Vagina (tissue), 2 donors: ENCODE measurements at places on chromosomes 3 and 15.
A peak's percentile ranks its signal among the peaks of the same experiment; 100 is the strongest.

DNA sequence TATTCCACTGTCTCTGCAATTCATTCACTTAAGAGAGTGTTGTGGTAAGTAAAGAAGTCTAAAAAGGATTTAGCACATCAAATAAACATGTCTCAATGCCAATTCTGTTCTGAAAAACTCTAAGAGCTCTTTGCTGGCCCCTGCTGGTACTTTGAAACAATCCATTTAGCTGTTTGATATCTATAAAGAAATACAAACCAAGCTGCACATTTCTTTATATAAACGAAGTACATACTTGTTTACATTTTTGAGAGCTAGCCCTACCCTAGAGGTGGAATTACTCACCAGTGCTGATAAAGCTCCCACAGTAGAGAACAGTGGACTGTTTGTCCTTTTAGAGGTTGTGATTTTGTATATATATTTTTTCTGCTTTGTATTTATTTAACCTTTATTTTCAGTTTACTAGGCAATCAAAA lies 75.5 kb downstream of the NEDD4 start:
- DNase-seq, result no peak

DNA sequence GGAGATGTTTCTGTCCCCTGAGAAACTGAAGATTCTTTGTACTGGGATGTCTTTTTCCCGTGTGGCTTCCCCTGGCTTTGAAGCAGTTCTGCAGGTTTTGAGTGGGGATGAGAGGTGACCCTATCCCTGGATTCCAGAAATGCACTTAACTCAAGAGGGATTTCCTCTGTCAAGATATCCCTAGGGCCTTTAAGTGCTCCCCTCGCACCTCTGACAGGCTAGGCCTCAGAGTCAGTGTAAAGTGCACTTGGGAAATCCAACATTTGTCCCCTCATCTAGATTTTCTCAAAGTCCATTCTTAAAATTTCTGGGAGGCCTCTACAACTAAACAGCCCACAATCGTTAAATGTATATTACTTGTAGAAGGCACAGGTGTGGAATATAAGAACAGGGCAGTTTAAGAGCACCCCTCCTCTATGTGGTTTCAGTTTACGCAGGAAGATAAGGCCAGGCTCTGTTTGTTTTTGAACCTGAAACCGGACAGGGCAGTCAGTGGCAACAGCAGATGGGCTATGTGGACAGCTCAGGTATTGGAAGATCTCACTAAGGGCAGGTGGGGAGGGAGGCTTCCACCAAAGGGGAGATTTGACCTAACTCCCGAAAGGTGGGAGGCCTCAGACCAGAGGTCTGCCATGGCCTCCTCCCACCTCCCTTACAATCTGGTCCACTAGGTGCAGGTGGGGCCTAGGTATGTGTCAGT lies 4.8 kb downstream of the C3orf52 start:
- DNase-seq, result no peak

- DNase-seq, result no peak
Observed at GRCh38 chr3:159668990-159669476, 319.6 kb upstream of the IL12A start.

- DNase-seq, result no peak
Observed at GRCh38 chr3:156606729-156607128, 51.8 kb upstream of the SSR3 start.

GRCh38 chr15:64698823-64699222 lies 76.6 kb downstream of the RBPMS2 start:
- no peak for DNase-seq

DNA sequence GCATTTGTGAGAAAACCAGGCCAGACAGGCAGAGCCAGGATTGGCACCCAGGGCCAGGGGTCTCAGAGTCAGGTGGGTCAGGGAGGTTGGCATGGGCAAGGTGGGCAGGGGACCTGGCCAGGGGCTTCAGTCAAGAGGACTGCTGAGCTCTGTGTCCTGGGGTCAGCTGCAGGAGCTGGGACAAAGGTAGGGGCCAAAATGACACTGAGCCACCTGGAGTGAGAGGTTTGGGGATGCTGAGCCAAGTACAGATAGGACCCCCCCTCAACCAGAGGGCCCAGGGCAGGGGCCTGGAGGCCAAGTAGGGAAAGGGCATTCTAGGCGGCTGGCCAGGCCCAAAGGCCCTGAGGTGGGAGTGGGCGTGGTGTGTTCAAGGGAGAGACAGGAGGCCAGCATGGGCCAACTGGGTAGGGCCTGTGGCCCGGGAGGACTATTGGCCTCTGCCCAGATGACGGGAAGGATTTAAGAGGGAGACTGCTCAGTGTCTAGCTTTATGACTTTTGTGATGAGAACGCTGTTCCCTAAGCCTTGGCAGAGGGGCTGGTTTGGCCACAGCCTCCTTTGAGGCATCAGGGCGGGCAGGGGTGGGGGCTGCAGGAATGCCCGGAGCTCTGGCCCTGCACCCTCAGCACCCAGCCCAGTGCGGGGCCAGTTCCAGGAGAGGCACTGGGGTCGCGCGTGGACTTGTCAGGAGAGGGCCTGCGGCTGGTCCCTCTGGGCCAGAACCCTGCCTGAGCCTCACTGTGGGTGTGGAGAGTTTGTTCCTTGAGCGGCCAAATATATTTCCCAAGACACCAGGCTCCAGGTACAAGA lies 3.1 kb downstream of the CFAP100 start:
- DNase-seq, result no peak

- no peak for DNase-seq
Observed at GRCh38 chr15:62739082-62739481, 303.5 kb upstream of the TPM1 start.

DNA sequence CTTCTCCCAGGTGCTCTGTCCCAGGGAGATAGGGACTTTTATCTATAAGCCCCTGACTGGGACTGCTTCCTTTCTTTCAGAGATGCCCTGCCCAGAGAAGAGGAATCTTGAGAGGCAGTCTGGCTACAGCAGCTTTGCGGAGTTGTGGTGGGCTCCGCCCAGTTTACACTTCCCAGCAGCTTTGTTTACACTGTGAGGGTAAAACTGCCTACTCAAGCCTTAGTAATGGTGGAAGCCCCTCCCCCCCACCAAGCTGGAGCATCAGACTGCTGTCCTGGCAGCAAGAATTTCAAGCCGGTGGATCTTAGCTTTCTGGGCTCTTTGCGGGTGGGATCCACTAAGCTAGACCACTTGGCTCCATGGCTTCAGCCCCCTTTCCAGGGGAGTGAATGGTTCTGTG lies 253.8 kb upstream of the ARL6 start:
- DNase-seq, result no peak

- DNase-seq, result no peak
Observed at GRCh38 chr3:58236527-58237237, 910 bp upstream of the ABHD6 start.

DNA sequence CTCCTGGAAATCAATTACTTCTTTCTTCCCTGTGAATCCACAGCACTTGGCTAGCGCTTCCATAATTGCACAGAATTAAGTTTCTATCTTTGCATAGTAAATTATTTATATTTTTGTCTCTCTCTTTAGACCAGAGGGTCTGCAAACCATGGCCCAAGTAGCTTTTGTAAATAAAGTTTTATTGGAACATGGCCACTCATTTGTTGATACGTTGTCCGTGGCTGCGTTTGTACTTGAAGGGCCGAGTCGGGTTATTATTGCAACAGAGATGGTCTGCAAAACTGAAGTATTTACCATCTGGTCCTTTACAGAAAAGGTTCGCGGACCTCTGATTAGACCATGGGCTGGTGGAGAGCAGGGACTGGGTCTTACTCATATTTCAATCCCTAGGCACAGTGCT lies 102.5 kb downstream of the RPLP1 start:
- DNase-seq, result no peak

GRCh38 chr3:71753701-71754609 lies at the start of gene GPR27:
TSS of gene GPR27 (plus strand) at chr3:71753855. CDS start at chr3:71754050, 195 bp downstream.
- DNase-seq, result no peak

GRCh38 chr3:312911-313310 lies 116.3 kb downstream of the CHL1 start:
- no peak for DNase-seq

GRCh38 chr3:51777985-51778384 lies 1.1 kb downstream of the IQCF6 start:
- DNase-seq, result no peak

DNA sequence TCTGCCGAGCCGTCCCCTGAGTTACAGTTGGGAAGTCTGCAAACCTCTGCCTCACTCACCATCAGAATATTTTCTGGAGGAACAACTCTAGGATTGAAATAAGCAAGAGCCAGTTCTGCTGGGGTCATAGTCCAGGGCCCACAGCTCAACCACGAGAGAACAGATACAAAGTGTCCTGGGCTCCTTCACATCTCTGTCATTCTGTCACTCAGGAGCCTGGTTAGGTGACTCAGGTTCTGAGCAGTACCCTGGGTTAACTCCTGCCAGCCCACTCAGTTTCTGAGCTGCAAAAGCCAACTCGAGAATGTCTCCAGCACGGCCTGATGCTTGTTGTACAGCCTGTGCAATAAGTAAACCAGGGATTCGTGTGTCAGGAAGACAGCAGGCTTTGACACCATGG lies 155.7 kb downstream of the SLCO3A1 start:
- DNase-seq, result no peak

GRCh38 chr3:41094351-41094750 lies 105.0 kb upstream of the CTNNB1 start:
- no peak for DNase-seq

- no peak for DNase-seq
Observed at GRCh38 chr3:184174284-184174645, 390 bp upstream of the AP2M1 start.

DNA sequence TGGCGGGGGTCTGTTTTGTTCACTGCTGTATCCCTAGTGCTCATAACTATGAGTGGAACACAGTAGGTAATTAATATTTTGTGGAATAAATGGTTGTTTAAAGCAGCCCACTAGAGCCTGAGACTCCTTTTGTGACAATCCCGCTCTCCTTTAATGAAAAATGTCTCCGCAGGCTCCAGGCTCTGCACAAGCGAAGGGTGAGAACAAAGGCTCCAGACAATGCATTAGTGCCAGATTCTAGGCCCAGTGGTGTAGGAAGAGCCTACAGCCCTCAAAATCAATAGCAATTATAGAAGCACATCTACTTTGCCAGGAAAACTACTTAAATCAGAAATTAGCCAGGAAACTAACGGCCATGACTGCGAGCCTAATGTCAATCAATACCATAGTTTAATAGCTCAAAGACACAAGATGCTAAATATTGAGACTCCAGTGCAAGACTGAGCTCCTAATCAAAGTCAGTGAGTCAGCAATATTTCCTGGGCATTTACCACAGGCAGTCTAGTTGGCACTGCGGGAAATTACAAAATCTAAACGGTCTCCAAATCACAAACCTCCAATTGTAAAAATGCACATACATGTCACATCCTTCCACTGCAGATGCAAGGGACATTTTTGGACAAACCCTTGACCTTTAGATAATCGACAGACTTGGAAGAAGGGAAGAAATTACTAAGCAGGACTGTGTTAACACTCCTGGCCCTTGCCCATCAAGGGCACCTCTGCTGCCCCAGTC lies 2.3 kb downstream of the ANXA2 start:
- peak; percentile 69 for DNase-seq

DNA sequence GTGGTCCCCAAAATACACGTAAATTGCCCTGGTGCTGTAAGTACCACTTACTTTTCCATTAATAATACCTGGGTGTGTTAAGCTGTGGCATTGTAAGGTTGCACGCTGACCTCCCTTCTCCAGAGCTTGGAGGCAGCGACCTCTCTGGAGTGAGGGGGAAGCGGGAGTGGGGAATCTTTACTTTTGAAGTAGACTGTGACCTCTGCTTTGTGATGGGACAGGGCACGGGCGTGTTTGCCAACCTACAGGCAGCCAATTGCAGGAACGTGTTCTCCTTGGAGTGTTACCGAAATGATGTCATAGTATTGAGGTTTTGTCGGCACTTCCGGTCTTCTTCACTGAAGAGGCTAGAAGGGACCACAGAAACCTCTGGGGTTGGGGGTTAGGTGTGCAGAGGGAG lies 227.3 kb upstream of the C2CD4B start:
- no peak for DNase-seq

GRCh38 chr3:127408684-127409420 lies 121.0 kb upstream of the PRR20G start:
- DNase-seq, result peak; percentile 44

DNA sequence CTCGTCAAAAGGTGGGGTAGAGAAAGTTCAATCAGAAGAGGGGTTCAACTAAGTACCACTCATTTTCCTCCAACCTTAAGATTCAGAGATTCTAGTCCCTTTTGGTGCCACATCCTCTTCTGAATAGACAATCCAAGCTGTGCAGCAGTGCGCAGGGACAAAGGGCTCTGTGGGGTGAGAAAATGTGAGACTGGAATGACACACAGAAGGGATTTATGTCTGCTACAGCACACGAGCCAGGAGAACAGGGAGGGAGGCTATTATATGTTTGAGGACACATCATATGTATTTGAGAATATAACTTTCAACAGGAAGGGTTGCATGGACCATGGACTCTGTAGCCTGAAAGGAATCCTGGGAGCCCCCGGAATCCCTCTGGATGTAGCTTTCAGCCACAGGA lies 33.0 kb downstream of the LSM3 start:
- peak; percentile 25 for DNase-seq

DNA sequence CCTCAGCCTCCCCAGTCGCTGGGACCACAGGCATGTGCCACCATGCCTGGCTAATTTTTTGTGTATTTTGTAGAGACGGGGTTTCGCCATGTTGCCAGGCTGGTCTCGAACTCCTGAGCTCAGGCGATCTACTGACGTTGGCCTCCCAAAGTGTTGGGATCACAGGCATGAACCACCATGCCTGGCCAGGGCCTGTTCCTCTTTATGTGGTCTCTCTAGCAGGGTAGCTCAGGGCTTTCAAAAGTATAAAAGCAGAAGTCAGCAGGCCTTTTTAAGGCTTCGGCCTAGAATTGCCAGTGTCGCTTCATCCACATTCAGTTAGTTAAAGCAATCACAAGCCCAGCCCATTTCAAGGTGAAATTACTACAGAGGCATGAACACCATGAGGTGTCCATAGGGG lies 7.6 kb downstream of the VHL start:
- DNase-seq, result no peak

DNA sequence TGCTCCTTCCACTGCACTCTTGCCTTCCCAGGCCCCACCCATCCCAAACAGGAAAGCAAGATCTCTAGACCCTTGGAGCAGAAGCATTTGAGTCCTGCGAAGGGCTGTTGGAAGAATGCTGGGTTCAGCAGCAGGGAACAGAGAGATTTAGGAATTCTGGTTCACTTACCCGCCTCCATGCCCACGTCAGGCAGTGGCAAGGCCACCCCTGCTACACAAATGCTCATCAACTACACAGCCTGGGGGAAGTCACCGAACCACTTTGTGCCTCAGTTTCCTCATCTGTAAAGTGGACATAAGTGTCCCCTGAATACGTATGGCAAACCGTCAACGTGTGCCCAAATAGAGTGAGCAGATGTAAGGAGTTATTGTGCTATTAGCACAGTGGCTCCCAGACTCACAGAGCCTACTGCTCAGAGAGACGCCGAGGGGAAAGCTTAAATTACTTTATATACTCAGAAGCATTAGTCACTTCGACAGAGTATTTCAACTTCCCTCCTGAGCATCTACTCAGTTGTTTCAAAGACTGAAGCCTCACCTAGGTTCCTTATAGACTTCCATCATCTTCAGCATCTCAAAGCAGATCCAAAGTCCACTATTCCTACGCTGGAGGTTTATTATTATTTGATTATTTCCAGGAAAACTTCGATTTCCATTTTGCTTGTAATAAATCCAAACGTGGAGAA lies 905 bp downstream of the HOMER2 start:
- DNase-seq, result no peak
